ENCODE measurements at places on chromosomes 1 and 21. TPM values are rescaled to one million over a fixed set of nuclear protein-coding genes. Genes with fewer than 3 reads are reported as not detected.

The S100A2 gene
- total RNA-seq, result 2.9 TPM

The SUSD4 gene
- not detected for total RNA-seq

The ARMH1 gene
- total RNA-seq, result 0.81 TPM

The HSF2BP gene
- not detected for total RNA-seq

The PRELP gene
- total RNA-seq, result 244 TPM

The C4BPA gene
- 0.71 TPM for total RNA-seq

The TMEM269 gene
- total RNA-seq, result 0.27 TPM

The ITGB2 gene
- 161 TPM for total RNA-seq

The G0S2 gene
- total RNA-seq, result 11.0 TPM

- DNase-seq, result no peak
Measured at GRCh38 chr1:115712911-115713609, 55.5 kb downstream of the CASQ2 start.

DNA sequence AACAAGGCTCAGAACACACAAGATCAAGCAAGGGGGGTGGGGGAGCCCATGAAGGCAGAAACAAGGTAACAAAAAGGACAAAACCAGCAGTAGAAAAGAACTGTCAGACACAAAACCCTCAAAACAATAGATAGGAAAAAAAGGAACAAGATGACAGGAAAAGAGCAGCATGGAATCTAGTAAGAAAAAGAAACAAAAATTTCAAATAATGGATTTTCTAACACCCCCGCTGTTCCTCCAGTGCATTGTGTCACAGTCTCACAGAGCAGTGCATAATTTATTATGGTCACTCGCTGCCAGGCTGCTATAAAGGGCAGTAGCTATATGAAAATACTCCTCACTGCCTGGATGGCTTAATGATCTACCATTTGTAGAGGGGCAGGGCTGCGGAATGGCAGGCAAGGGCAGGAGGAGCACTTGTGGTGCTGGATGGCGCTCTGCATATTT is 567.9 kb downstream of the DPYD start:
- no peak for DNase-seq

GRCh38 chr1:158163000-158163947 is 17.4 kb upstream of the CD1D start:
- DNase-seq, result no peak

GRCh38 chr21:34221331-34222030 is 142.3 kb upstream of the KCNE2 start:
- no peak for DNase-seq

DNA sequence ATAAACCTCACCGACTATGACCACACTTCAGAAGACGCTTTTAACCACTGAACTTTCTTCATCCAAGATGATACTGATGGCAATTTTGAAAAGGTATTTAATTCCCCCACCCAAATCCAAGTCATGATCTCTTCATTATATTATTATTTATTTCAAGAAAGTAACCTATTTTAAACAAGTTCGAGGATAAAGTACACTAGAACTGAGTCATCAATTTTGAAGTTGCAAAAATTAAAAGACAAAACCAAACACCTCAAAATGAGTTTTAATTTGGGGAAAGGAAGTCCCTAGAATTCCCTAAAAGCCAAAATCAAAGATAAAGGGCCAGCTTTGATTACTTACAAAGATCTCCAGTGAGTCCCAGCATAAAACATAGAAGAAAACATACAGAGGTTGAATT is 55.4 kb upstream of the RAP1GAP start:
- DNase-seq, result no peak

GRCh38 chr1:184650177-184650866 is 104.3 kb downstream of the EDEM3 start:
- no peak for DNase-seq

DNA sequence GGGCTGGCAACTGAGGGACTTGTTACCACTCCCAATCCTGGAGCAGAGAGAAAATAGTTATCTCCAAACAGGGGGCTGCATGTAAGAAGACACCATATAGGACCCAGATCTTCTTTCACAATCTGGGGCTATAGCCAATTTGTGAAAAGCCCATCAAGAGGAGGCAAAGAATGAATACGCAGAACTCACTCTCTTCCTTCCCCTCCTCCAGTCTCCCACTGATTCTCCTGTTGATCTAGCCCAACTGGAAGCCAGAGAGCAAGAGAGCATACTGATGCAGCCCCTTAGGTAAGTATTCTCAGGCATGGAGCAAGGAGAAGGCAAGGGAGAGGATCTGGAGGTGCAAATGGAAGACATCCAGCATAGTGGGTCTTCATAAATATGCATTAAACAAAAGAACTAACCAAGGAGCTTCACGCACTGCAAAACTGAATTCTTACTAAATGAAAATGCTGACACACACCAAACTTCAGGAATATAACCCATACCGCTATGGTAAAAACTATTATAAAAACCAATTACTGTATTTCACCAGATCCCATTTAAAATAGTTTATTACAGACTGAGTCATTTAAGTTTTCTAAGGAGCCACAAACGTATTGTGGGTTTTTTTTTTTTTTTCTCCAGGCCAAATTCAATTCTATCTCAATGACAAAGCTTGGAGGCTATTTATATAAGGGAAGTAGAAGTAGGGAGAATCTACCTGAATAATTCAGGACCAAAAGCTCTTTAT is 15.5 kb upstream of the HMGB4 start:
- no peak for DNase-seq

DNA sequence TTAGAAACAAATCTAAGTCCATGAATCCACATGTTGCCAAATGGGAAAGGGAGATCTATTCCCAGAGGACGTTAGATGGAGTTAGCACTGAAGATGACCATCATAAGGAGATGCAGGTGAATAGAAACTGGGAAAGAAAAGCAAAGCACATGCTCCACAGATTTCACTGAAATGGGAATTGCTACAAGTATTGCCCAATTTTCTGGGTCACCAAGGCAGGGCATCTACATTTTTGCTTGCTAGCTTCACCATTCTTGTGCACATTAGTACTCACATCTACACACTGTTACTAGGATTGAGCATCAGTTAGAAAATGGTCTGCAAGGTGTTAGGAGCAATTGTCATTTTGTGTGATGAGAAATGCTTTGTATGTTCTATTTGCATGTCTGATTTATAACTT is 99.1 kb downstream of the JAK1 start:
- DNase-seq, result no peak

DNA sequence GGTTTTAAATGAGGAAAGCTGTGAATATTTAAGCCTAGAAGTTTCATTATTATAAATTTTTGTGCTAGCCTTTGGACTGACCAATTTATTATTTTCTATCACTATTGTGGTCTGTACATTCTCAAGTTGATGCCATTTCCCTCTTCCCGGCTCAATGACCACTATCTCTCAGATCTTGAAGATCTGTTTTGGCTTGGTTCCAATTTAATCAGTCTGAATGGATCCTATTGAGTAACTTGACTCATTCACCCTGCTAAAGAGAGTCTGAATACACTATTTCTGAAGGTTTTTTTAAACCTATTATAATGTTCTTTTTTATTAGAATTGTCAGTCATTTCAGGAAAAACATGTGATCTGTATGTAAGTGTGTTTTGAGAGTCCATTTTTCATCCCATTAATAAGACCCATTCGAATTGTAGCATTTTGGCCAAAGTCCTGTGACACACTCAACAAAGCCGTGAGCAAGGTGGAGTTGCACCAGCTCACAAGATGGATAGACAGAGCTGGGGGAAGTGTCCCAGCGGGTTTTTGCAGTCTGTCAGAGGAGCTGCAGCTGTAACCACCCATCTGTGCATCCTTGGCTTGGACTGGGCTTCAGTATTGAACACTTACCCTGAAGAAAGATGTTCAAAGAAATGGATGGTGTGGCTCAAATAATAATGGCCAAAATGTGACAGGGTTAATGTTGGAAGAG is 145.6 kb downstream of the NFIA start:
- DNase-seq, result no peak

DNA sequence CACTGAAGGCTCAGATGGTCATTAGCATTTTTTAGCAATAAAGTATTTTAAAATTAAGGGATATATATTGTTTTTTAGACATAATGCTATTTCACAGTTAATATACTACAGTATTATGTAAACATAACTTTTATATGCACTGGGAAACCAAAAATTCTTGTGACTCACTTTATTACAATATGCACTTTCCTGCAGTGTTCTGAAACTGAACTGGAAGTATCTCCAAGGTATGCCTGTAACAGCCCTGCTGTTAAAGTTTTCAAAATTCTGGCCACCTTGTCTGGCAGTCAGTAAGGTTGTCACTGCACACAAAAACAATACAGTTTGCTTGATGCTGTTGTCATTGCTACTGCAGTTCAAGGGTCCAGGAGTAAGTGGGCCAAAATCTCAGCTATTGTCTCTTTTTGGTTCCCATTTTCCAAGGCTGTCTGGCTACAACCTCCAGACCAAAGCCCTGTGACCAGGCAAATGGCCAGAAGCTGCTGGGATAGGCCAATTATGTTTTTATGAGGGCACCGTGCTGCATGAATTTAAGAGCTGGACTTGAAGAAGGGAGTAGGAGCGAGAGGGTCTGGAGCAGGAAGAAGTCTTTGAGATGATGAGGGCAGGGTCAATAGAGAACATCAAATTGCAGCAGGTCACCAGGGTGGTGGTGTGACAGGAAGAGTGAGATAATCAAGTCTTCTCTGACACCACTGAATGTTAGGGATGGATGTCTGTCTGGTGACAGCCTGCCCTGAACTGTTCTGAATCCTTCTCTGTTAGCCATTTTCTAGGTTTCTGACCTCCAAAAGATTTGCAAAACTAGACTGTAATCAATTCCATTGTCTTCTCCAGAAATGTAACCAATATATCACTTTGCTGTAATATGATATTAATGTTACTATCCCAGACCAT is 82.3 kb upstream of the CACHD1 start:
- DNase-seq, result no peak

GRCh38 chr21:27561116-27561515 is 594.2 kb upstream of the ADAMTS5 start:
- no peak for DNase-seq

DNA sequence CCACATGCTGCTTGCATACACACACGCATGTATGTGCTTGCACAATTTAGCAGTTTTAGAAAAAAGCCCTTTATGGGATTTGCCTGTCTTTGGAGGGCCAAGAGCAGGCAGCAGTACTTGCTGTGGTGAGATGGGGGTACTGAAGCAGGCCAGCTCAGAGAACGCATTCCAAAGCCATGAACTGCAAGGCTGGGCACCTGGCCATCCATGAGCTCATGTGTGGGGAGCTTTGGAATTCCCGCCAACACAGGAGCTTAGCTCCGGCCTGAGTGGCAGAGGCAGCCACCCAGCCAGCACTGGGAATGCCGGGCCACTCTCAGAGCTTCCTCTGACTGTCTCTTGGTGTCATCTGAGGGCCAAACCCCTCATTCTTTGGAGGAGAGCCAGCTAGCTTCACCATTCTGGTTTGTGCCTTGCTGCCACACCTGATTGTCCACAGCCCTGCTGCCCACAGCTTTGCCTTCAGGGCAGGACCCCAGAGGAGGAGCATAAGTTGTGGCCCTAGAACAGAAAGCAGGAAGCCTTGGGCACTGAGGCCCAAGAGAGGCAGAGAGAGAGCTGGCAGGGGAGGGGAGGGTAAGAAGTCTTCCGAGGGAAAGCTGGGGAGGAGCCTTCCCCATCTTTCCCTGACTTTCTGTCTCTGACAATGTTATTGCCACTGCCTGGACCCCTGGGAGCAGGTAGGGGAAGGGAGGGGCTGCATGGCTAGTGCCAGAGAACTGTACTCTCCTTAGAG is 92.1 kb upstream of the POU3F1 start:
- peak; percentile 67 for DNase-seq

DNA sequence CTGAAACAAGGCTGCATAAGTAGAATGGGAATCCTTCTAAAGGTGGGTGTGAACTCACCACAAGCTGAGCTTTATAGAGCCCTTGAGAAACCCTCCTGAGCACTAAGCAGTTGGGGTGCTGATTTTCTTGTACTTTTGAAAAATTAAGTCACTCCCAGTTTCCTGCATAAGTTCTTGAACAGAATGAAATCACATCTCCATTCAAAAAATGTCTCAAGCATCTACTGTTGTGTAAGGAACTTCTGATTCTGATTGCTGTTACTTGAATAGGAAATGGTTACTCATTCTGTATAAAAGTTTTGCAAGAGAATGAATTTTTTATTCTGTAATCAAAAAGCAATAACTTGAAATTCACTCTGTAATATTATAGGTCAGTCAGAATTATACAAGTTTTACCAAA is 50.8 kb upstream of the WNT2B start:
- DNase-seq, result no peak

- no peak for DNase-seq
Measured at GRCh38 chr1:203116091-203116820, 11.3 kb upstream of the ADORA1 start.

DNA sequence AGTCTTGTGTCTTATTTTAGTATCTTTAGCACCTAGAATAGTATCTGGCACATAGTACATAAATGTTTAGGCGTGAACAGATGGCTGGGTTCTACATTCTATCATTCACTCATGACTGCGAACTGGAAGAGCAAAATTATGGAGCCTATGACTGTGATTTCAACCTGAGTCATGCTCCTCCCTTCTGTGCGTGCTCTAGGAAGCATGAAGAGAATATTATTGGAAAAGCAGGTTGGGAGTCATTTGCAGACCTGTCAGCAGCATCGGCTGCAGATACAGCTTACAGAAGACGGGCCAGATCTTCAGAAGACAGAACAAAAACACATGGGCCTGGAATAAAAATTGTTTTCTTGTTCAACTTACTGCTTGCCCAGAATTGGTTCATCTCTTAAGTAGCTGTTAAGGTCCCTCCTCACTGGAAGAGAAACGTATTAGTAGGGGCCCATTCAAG is 344.0 kb upstream of the USP24 start:
- no peak for DNase-seq

- no peak for DNase-seq
Measured at GRCh38 chr1:235640580-235640979, 9.0 kb downstream of the GNG4 start.

DNA sequence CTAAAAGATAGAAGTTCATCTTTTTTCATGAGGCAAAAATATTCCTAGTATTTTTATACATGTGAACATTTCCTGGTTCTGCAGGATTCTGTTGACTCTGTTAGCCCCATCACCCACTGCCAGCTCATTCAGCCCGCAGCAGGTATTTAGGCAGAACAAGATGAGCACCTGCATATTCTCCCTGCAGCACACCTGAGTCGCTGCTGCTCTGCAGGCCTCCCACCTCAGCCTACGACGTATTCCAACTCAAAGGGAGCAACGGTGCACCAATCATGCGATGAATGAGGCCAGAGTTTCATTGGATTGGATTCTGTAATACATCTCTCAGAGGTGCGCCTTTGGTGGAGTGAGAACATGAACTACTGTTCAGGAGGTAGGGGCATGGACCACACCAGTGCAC is 87.6 kb downstream of the CNIH3 start:
- no peak for DNase-seq

DNA sequence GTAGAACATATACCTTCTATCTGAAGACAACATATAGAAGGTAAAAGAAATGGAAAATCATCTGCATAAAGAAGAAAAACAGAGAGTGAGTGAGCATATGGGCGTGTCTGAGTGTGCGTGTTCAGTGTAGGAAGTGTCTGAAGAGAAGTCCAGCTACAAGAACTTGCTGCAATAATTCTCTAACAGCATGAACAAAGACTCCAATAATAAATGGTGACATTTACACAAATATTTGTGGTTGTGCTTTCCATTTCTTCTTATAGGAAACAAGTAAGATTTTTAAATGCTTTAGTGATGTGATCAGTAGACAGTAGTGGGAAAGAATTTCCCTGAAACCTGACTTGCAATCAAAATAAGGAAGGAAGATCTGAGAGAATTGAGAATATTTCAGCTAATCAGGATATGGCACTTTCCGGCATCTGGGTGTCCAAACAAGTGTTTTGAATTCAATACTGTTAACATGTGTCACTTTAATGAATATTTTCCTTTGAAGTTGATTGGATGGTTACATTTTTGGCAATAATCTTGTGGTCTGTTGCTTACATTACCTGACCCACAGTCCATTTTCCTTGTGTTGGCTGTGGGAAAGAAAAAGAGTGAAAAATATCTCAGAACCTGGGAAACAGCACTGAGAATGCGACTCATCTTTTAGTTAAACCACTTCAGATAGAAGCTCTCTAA is 154.0 kb downstream of the TGFB2 start:
- no peak for DNase-seq
